ENCODE measurements at places on chromosomes 7 and 10.

DNA sequence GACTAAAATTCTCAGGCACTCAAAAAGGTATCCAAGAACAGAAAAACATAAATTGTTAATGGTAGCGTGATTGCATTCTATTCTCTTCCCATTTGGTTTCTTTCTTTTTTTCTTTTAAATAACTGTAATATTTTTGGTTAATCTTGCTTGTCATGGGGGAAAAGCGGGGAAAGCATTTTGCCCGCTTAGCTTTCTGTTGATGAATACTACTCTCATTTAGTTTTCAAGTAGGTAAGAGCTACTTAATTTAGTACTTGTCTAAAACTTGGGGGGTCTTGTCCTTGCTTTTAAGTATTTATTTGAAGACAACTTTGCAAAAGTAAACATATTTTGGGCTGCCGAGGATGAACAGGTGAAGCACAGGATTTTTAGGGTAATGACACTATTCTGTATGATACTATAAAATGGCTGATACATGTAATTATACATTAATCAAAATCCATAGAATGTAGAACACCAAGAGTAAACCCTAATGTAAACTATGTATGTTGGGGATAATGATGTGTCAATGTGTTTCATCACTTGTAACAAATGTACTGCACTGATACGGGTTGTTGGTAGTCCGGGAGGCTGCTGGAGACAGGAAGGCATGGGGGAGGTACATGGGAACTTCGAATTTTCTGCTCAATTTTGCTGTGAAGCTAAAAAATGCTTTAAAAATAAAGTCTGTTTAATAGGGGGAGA lies 1.7 kb downstream of the TES start:
- no peak for DNase-seq

- DNase-seq: no peak
These were observed 304.6 kb downstream of the REEP3 start for GRCh38 chr10:63825766-63826165.

GRCh38 chr7:128734890-128735289 lies 4.3 kb upstream of the CALU start:
- no peak for DNase-seq

- no peak for DNase-seq
These were observed 12.2 kb downstream of the FOXP2 start for GRCh38 chr7:114426824-114427223.

GRCh38 chr7:157964521-157964920 lies 623.1 kb downstream of the PTPRN2 start:
- DNase-seq: no peak

GRCh38 chr10:45466784-45467183 lies 92.8 kb downstream of the ALOX5 start:
- no peak for DNase-seq

DNA sequence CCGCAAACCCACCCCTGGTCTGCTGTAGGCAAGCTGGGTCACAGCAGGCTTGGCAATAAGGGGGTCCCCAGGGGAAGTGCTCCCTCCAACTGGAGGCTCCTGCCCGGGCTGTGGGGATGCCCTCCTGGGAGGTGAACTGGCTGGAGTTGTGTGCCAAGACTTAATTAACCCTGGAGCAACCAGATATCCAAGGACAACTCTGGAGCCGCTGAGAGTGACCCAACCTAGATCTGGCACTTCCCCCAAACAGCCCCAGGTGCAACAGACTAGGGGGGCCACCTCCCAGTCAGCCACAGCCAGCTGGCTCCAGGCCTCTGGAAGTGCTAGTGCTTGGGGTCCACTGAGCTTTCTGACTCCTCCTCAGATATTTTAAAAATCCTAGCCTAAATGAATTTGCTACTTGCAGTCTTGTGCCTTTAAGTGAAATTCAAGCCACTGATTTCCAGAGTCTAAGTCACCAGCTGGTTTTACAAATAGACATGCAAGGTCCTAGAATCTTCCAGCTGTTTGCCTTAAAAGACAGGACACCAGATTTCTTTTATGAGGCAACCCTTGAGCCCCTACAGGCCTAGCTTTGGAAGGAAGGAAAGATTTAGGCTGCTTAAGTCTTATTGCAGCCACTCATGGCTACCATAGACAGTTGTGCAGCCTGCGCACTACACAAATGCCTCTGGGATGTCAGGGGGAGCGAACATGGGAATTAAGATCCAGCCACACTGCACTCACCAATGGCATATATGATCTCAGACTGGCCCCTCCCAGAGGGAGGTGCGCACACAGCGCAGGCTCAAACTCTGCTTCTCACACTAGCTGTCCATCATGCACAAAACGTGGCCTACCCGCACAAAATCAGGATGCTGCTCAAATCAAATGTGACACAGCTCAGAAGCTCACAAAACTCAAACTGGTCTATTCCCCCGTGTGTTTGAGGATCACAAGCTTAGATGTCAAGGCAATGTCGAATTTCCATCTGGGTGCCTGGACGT lies 42.6 kb upstream of the MYL10 start:
- DNase-seq: no peak

DNA sequence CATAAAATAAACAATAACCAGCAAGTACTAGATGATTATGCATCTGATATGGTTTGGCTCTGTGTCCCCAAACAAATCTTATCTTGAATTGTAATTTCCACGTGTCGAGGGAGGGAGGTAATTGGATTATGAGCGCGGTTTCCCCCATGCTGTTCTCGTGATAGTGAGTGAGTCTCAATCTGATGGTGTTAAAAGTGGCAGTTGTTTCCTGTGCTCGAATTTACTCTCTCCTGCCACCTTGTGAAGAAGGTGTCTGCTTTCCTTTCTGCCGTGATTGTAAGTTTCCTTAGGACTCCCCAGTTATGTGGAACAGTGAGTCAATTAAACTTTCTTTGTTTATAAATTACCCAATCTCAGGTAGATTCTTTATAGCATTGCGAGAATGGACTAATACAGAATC lies 15.1 kb downstream of the CNTNAP2 start:
- DNase-seq: no peak

- peak; percentile 32 for DNase-seq
These were observed 41.1 kb upstream of the STMP1 start for GRCh38 chr7:135620980-135621850.

GRCh38 chr7:44291733-44292419 lies 33.5 kb downstream of the CAMK2B start:
- no peak for DNase-seq

Data from CD4-positive, alpha-beta T cell treated with Interleukin-6 at 100 ng/mL for 8 hours (primary cell).